Fibroblast of pulmonary artery (primary cell): ENCODE measurements at places on chromosomes 3 and 15.

- peak; percentile 58 for DNase-seq
Observed at GRCh38 chr15:34147371-34148140, 45.7 kb downstream of the PGBD4 start.

DNA sequence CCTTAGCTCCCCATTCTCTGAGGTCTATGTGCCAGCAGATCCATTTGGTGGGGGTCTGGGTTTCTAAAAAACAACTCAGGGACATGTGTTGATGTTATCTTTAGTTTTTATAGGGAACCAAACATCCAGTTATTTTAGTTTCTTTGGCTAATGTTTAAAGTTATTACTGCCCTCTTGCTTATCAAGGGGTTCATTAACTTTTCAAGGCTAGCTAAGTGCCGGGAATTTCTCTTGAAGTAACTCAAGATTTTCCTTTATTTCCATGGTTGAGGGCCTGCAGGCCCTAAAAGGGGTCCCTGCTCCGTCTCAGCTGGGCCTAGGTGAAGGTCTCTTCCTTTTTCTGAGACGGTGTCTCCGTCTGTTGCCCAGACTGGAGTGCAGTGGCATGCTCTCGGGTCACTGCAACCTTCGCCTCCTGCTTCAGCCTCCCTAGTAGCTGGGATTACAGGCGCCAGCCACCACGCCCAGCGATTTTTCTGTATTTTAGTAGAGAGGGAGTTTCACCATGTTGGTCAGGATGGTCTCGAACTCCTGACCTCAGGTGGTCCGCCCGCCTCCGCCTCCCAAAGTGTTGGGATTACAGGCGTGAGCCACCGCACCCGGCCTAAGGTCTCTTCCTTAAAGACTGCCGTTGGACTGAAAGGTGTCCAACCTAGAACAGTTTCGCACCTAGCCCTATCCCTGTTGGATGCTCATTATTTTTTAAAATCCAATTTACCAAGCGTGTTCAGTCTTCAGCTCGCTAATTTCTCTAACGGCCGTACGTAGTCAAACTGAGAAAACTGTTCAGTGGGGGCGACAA is 1.3 kb upstream of the OXSR1 start:
- no peak for DNase-seq

DNA sequence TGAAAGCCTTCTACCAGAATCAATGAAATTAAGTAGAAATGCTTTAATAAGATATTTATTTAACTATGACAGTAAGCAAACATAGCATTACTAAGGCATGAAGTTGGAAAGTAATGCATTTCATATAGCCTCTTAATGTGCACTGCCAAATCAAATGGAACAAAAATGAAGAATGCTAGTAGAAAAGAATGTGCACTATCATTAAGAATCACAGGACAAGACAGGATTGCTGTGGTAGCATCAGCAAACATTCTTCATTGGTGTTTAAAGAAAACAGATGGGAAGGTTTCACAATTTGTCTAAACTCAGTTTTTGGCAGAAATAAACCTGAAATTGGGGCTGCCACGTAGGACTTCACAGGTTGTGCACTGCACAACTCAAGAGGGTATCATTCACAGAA is 168.9 kb downstream of the CNTN3 start:
- DNase-seq = no peak

DNA sequence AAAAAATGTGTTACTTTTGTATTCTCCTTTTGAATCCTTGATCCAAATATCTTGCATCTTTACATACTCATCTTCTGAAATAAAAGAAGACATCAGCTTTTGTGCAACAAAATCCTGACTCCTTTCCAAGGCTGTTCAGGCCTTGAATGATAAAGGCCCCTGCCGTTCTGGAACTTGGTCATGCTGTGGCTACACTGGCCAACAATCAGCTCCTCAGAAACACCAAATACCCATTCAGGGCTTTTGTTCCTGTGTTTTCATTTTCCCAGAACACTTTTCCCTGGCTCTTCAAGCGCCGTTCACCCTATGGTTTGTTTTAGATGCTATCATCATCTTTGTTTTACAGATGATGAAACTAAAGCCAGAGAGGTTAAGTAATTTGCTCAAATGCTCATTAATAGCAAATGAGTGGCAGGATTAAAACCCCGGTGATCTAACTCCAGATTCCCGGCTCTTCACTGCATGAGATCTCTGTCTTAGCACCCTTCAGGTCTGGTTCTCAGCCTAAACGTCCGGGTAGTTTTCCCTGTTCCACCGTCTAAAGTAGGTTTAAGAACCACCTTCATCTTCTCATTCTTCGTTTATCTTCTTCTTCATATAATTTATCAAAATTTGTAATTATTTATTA is 58.3 kb downstream of the EPHA3 start:
- no peak for DNase-seq

DNA sequence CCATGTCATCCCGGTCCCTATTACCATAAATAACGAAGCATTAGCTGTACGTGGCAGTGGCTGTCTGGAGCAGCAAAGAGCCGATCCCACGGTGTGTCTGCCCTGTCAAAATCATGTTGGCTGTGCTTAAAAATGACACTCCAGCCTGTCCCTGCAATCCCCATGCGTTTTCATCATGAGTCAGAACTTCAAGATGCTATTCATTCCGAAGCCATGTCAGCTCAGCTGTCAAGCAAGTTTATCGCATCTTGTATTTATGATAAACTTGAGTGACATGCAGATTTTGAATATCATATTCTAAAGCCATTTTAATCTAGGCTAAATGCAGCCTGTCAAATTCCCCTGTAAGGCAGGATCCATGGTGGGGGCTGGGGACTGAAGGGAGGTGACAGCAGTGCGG is 152.4 kb downstream of the TJP1 start:
- peak; percentile 36 for DNase-seq
